Activated CD4-positive, alpha-beta memory T cell treated with anti-CD3 and anti-CD28 coated beads for 36 hours (primary cell): ENCODE measurements at places on chromosomes 16 and 17. TPM values are rescaled to one million over a fixed set of nuclear protein-coding genes. Genes with fewer than 3 reads are reported as not detected.

DNA sequence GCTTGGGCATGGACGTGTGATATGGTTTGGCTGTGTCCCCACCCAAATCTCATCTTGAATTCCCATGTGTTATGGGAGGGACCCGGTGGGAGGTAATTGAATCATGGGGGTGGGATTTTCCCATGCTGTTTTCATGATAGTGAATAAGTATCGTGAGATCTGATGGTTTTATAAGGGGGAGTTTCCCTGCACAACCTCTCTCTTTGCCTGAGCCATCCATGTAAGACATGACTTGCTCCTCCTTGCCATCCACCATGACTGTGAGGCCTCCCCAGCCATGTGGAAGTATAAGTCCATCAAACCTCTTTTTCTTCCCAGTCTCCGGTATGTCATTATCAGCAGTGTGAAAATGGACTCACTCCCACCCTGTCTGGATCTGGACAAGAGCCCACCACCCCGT lies 393.4 kb downstream of the SEC14L1 start:
- DNase-seq: no peak

DNA sequence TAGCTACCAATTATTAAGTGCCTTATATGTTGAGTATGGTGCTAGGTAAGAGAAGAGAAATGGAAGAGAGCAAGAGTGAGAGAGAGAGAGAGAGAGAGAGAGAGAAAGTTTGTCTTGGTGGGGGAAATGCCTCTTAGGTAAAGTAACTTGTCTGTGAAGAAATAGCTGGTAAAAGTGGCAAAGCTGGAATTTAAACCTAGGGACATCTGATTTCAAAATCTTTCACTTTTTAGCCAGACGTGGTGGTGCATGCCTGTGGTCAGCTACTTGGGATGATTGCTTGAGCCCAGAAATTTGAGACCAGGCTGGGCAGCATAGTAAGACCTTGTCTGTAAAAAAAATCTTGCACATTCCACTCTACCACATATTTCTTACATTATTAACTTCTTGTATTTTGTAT lies 23.0 kb upstream of the CDR2 start:
- DNase-seq: no peak

- DNase-seq: no peak
Observed at GRCh38 chr16:30951750-30952149, 2.9 kb downstream of the ORAI3 start.

DNA sequence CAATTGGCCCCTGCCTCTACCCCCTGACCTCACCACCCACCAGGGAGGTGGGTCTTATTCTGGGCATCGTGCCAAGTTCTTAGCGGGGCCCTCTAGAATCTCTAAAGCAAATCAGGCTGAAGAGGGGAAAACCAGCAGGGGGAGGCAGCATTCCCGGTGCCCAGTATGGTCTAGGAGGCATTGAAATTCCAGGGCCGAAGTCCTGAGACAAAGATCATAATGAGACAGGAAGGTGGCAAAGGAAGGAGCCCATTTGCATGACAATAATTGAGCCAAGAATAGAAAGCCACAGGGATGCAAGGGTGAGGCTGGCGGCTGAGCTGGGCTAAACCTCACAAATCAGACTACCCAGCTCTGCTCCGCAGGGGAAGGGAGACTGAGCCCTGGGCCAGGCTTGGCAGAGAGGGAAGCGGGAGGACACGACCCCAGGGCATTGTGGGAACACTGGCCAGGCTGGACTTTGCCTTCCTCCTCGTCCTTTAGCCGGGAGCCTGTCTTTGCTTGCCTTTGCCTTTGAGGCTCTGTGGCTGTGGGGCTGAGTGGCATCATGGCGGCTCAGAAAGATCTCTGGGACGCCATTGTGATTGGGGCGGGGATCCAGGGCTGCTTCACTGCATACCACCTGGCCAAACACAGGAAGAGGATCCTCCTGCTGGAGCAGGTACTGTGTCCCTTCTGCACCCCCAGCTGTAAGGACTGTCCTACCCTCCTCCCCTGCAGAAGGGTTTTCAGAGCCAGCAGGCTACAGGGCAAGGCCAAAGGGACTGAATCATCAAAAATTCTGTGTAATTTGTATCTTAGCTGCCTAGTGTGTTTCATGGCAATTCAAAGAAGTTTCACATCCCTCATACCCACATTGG lies at the start of gene PIPOX:
PIPOX (plus strand) TSS at position 463 of the 860 bp plus-strand sequence; CDS start at position 548, 85 bp downstream.
- peak; percentile 13 for DNase-seq

- DNase-seq: no peak
Observed at GRCh38 chr16:88894681-88895300, 28.3 kb upstream of the PABPN1L start.

DNA sequence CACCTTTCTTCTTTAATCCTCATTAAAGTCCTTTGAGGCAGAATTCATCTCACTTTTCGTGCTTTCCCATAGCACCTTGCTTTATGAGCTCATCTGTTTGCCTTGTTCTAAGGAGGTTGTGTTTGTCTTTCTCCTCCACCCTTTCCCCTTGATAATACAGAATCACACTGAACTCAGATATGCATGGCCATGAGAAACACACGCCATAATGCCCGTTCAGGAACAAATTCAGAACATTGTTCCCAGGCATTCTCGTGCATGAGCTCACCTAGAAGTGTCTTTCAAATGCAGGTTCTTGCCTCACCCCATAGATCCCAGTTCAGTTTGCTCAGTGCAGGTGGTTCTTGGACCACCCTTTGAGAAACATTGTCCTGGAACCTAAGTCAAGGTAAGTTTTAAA lies 71.1 kb downstream of the TMEM114 start:
- DNase-seq: no peak

DNA sequence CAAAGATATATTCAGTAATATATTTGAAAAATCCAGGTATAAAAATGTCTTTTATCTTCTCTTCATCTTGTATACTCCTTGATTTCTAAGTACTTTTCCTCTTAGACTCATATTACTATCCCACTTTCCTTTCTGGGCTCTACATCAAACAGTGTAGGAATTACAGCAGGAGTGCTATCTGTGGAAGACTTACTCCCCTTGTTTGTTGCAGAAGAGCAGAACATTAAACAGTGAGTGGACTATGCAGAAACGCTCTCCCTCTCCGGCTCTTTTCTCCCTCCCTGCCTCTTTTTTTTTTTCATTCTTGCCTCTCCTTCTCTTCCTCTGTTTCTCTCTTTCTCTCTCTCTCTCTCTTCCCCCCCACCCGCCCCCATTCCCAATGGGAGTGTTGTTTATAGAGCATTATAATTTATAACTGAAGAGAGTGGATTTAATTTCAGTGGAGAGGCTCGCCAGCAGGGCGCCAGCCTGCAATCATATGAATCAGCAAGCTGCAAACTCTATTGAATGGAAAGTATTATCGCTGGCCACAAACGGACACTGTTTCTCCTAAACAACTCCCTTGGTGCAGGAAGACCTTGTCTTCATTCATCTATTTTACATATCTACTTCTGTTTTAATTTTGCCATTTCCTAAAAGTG lies 242.3 kb upstream of the TBX2 start:
- no peak for DNase-seq

DNA sequence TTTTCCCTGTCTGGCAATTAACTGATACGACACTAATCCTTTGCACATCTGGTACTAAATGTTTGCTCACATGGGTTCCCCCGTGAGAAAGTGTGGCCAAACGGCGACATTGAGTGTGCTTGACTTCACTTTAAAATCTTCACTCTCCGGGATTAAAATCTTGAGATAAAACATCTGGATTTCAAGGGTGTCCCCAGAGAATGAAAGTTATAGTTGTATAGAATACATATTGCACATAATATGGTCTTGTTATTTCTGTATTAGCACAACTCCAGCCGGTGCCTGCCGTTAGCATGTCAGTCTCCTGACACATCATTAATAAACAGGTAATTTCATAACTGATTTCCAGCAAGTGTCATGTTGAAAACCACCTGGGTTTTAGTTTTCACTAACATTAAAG lies 749.0 kb upstream of the SOX9 start:
- no peak for DNase-seq

GRCh38 chr16:84672276-84673202 lies 24.2 kb downstream of the KLHL36 start:
- DNase-seq: peak; percentile 88

DNA sequence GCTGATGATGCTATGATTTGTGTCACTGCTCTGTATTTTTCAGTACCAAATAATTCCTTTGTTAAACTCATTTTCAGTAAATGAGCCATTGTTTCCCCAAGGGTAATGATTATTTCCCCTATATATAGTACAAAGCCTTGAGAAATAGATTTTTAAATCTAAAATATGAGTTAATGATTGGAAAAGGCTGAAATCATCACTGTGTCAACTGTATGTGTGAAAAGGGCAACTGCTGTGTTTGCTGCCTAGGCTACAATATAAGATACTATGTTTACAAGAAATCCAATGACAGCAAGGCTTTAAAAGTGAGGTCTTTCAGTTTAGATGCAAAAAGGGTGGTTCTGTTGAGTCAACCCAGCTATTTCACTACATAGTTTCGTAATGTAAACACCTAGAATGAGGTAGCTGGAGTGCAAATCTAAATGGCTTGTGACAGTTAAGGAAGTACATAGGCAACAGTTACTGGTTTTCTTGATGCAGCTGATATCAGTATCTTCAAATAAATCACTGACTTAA lies 15.3 kb downstream of the NLK start:
- DNase-seq: no peak

- no peak for DNase-seq
Observed at GRCh38 chr16:77787452-77787851, 912 bp upstream of the VAT1L start.

DNA sequence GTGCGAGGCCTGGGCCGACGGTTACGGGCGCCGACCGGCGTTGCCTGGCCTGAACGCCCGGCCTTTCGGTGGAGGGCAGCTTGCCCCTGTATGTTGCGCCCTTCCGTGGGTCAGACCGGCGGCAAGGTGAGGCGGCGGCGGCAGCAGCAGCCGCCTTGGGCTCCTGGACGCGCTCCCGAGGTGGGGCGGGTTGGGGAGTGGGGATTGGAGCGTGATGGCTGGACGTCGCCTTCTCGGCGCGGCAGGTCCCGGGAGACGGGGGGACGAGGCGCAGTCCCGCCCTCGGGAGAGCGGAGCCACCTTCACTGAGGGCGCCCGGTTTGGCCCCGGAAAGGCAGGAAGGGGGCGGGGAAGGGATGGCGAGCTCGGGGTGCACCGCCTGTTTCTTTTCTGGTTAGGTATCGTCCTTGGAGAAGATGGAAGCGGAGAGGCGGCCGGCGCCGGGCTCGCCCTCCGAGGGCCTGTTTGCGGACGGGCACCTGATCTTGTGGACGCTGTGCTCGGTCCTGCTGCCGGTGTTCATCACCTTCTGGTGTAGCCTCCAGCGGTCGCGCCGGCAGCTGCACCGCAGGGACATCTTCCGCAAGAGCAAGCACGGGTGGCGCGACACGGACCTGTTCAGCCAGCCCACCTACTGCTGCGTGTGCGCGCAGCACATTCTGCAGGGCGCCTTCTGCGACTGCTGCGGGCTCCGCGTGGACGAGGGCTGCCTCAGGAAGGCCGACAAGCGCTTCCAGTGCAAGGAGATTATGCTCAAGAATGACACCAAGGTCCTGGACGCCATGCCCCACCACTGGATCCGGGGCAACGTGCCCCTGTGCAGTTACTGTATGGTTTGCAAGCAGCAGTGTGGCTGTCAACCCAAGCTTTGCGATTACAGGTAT lies 671 bp downstream of the DGKE start:
- peak; percentile 81 for DNase-seq

DNA sequence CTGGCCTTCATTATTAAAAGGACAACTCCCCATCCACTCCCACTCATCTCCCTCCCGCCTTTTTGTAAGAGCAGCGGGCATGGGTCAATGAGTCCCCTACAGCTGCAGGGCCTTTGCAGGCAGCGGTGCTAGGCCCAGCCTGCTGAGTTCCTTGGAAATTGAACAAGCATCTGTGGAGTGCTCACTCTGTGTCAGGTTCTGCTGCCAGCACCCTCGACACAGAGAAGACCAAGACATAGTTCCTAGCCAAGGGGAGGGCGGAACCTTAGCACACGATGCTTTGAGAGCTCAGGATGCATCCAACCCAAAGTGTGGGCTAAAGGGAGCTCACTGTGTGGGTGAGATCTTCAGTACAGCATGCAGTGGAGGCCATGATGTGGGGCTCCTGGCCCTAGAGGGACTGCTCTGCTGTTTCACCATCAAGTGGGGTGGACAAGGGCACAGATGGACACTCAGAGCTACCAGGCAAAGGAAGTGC lies 27.6 kb downstream of the RMI2 start:
- no peak for DNase-seq

DNA sequence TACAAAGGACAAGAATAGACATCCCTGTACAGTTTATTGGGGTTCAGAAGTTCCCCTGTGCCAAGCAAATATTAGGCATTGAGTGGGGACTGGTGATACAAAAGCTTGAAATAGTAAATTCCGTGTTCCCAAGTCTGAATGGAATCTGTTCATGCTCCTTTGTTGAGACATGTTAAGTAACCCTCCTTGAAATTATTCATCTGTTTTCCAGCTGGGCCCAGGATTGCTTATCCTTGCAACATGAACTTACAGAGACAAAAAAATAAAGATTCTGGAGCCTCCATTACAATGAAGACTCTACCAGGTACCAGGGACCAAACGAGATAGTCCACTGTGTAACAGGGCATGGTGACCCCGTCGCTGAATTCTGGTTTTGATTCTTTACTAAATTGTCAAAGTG lies 6.1 kb upstream of the CCL8 start:
- no peak for DNase-seq

GRCh38 chr17:74452033-74452840 lies 14.2 kb upstream of the CD300A start:
- DNase-seq: no peak

DNA sequence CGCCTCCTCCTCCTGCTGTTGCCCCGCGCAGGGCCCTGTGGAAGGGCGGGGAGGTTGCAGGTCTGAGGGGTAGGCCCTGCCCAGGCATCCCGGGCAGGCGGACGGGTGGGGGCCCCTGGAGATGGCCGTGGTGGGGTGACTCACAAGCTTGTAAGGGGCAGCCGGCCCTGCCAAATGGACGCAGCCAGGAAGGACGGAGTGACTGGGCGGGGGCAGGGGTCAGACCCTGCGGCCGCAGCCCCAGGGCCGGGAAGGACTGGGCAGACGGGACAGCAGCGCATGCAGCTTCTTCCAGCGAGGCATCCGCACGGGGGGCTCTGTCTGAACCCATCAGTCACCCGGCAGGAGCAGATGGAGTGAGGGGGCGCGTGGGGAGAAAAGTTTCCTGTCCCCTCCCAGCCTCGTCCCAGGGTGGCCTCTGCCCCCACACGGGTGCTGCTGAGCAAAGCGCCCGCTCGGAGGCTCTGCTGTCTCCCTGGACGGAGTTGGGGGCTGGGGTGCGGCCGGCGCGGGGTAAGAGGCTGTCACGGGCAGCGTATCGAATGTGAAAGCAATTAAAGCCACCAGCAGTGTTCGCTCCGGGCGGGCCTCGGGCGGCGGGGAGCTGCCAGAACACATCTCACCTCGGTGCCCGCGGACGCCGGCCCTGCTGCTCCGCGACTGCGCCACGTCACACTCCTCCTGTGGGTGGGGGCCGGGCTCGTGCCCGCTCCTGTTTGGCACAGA lies 5.4 kb upstream of the PRR35 start:
- DNase-seq: no peak

- DNase-seq: no peak
Observed at GRCh38 chr17:3727041-3727440, 3.3 kb downstream of the HASPIN start.

Gene IGF2BP1
- 0.22 TPM for total RNA-seq

Gene PRDM7
- total RNA-seq: not detected

Gene EMP2
- total RNA-seq: not detected

Gene HES7
- 2.8 TPM for total RNA-seq

Gene TBC1D3E
- not detected for total RNA-seq

Gene BLMH
- total RNA-seq: 49.6 TPM

Gene ABCC3
- not detected for total RNA-seq
